ENCODE measurements at places on chromosomes 7 and 10.

- no peak for DNase-seq
Observed at GRCh38 chr10:72832701-72833100, 60.8 kb upstream of the OIT3 start.

DNA sequence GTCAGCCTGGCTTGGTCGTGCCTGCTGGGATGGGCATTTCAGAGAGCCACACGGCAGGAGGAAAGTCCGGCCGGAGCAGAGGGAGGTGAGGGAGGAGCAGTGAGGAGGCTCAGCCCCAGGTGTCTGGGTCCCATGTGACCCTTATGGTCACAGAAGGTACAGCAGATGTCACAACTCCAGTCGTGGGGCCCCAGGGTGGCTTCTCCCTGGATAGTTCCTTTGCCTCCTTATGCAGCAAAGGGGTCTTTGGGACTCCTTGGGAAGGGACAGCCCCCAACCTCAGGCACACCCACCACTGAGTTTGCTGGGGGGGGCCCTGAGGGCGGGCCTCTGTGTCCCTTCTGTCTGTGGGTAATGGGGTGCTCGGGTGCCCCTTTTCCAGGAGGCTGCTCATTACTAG is 19.6 kb upstream of the PRKAG2 start:
- DNase-seq, result no peak

DNA sequence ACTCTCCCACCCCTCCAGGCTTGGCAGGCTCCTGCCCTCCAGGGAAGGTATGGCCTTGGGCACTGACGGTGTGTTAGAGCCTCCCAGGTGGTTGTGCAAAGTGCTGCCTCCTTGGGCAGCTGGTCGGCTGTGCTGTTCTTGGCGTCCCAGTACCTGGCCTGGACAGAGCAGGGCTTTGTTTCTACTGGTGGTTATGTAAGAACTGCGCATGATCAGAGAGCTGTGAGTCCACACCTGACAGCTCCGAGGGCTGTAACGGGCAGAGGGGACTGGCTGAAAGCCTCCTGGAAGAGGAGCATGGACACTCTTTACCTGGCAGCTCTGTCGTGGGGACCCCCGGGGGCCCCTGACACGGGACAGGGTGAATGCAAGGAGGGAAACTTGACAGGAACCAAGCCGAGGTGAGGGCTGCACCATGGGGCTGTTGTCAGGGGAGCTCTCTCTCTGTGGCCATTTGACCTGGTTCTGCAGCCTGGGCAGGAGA is 3.1 kb upstream of the SFRP5 start:
- DNase-seq, result no peak

DNA sequence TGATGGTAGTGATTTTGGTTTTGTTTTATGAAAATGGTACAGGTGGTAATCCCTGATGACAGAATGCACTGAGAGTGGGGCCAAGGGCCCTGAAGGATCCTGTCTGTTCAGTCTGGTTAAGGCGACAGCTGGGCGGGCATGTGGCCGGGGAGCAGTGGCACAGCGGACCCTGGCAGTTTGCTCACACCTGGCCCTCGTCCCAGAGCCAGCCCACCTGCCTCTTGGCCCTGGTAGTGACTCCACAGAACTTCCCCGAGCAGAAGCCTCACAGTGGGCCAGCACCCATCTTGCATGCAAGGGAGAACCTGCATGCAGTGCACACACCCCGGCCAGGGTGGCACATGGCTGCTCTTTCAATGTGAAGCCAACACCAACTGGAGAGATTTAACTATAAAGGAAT is 82.8 kb downstream of the ALOX5 start:
- DNase-seq, result no peak

DNA sequence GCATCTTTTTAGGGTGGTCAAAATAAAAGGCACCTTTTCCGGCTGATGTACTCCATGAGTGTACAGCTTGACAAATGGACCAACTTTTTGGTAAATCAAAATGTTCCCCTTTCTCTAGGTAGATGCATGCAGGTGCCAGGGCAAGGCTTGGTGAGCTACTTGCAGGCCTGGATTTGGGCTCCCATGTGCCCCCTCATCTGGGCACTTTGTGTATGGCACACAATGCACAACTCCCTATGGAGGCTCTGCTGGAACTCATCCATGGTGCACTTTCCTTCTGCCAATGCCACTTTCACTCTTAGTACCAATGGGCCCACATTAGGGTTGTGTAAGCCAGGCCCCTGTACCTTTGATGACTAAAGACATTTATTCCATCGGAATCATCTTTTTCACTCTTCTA is 300.8 kb downstream of the SDHAF3 start:
- no peak for DNase-seq

- DNase-seq, result no peak
Observed at GRCh38 chr10:27801171-27801785, 55.7 kb upstream of the MKX start.

DNA sequence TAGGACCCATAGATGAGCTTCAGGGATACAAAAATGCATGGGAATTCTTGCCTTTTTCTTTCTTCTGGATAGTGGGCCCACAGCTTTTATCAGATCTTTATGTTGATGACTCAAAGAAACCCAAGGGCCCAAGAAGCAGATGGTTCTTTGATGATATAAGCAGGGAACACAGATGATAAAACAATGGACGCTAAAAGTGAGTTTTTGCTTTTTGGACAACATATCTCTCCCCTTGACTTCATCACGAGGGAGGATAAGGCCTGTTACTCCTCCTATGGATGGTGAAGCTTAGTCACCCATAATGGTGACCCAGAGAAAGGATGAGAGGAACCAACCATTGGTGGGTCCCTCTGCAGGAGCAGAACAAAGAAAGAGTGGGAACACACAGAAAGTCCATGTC is 6.5 kb upstream of the OGA start:
- DNase-seq, result no peak

GRCh38 chr7:14720785-14721184 is 181.8 kb downstream of the DGKB start:
- DNase-seq, result no peak

- no peak for DNase-seq
Observed at GRCh38 chr10:125284875-125285597, 124.7 kb upstream of the CTBP2 start.

GRCh38 chr10:126153711-126154628 is 234.3 kb downstream of the ADAM12 start:
- DNase-seq, result no peak

GRCh38 chr10:36331121-36331520 is 689.0 kb upstream of the FZD8 start:
- no peak for DNase-seq

- DNase-seq, result no peak
Observed at GRCh38 chr10:50324046-50324445, 72.7 kb upstream of the ASAH2 start.

DNA sequence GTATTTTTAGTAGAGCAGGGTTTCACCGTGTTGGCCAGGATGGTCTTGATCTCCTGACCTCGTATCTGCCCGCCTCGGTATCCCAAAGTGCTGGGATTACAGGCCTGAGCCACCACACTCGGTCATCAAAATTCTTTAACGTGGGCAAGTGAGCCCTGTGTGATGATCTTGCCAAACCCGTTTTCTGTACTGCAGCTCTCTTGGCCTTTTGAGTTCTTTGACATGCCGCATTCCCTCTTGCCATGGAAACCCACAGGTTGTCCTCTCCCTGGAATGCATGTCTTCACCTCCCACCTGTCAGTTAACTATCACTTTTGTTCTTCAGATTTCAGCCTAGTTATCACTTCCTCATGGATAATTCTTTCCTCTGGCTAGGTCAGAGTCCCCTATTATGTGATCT is 5.0 kb downstream of the NUP205 start:
- DNase-seq, result no peak
